ENCODE measurements at places on chromosomes 7 and 10. TPM values are rescaled to one million over a fixed set of nuclear protein-coding genes. Genes with fewer than 3 reads are reported as not detected.

DNA sequence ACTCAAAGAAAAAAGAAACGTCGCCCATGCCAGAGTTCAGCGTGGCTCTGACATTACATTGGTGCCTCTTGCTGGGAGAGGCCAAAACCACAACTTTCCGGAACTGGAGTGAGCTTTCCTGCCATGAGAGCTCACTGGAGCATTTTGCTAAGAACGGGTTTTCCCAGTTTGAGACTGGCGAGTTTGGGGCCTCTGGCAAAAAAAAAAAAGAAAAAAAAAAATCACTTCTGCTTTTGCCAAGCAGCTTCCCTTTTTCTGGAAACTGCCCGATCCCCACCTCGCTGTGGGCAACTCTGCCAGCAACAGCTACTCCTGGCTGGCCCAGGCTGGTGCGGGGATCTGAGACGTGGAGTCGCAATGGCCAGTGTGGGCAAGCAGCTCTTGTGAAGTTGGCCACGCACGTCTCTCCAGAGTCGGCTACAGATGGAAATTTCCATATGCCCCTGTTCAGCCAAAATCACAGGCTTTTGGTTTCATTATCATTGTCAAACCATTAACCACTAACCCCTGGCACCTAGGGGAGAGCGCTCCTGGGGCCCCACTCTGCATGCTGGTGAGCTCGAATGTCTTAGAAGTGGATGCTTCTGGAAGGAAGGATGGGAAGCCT lies 25.7 kb downstream of the PRKAG2 start:
- DNase-seq, result no peak
- H3K4me3 ChIP-seq, result no peak overlapping the region
- H3K36me3 ChIP-seq, result no peaks in the 10 kb centered on the region
- H3K4me1 ChIP-seq, result peaks cover 10% of the 10 kb centered on the region
- no peaks in the 10 kb centered on the region for H3K27me3 ChIP-seq
- H3K27ac ChIP-seq, result no peak overlapping the region

GRCh38 chr7:70492625-70493024 lies 639.3 kb upstream of the GALNT17 start:
- peaks cover 8% of the 10 kb centered on the region for H3K4me1 ChIP-seq
- peak; percentile 67 for DNase-seq
- H3K4me3 ChIP-seq, result no peak overlapping the region
- peaks cover 5% of the 10 kb centered on the region for H3K36me3 ChIP-seq

DNA sequence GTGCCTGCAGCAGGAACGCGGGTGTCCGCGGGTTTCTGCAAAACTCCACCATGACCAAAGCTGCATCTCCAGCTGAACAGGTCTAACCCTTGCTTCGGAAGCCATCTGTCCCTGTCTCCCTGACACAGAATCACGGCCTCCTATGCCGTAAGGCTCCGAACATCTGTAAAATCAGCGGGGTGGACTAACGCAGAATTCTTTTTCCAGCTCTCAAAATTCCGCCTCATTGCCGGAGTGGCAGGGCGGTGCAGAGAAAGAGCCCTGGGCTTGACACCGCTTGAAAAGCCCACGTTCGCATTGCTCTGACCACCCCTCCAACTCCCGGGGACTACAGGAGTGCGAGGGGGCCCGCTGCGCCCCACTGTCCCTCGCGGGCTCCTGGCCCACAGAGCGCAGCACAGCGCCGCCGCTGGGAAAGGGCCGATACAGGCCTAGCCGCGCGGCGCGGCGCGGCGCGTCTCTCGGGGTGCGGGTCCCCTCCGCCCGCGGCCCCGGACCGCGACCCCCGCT lies 409 bp downstream of the DNMBP start:
- H3K4me3 ChIP-seq, result peak overlapping the region; percentile 77
- no peak for DNase-seq
- peak overlapping the region; percentile 75 for H3K27ac ChIP-seq
- peaks cover 10% of the 10 kb centered on the region for H3K4me1 ChIP-seq

DNA sequence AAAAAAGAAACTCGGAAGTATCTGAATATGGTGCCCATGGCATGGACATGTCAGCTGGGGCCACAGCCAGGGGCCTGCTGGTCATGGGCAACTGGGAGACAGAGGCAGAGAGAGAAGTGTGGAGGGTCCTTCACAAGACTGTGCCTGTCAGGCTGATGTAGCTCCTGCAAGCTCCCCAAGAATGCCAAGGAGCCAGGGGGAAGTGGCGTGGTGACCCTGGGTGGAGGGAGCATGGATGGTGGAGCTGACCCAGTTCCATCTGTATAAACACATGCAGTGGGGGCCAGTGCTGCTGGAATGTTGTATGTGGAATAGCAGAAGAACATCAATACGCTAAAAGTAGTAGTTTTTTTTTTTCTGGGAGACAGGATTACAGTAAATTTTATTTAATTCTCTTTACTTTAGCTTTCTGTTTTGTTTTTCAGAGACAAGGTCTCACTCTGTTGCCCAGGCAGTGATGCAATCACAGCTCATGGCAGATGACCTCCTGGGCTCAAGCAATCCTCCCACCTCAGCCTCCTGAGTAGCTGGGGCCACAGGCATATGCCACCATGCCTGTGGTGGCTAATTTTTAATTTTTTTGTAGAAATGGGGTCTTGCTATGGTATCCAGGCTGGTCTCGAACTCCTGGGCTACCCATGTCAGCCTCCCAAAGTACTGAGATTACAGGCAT lies 10.5 kb upstream of the ZMIZ2 start:
- no peaks in the 10 kb centered on the region for H3K4me1 ChIP-seq
- no peak overlapping the region for H3K4me3 ChIP-seq
- no peaks in the 10 kb centered on the region for H3K36me3 ChIP-seq
- no peak overlapping the region for H3K27ac ChIP-seq

DNA sequence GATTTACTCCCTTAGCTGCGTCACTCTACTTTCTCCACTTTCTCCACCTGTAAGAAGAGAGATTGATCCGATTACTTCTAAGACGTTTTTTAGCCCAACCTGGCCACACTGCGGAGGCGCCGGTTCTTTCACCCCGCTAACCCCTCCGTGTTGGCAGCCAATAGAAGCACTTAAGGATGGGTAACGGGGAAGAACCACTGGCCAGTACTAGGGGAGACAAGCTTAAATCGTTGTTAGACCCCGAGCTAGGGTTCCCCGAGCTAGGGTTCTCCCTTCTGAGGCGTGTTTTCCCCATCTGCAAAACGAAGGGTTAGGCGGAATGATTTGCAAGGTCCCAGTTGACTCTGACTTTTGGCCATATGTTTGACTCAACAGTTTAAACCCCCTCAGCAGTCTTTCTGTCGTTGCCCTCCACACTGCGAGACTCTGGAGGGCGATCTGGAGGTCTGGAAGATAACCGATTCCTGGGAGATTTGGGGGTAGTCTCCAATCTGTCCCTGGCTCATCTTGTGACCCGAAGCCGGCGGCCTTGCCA lies 644 bp downstream of the UMAD1 start:
- peaks cover 3% of the 10 kb centered on the region for H3K4me1 ChIP-seq
- peak overlapping the region; percentile 91 for H3K27ac ChIP-seq
- peak overlapping the region; percentile 90 for H3K4me3 ChIP-seq
- no peaks in the 10 kb centered on the region for H3K36me3 ChIP-seq
- no peak for DNase-seq

DNA sequence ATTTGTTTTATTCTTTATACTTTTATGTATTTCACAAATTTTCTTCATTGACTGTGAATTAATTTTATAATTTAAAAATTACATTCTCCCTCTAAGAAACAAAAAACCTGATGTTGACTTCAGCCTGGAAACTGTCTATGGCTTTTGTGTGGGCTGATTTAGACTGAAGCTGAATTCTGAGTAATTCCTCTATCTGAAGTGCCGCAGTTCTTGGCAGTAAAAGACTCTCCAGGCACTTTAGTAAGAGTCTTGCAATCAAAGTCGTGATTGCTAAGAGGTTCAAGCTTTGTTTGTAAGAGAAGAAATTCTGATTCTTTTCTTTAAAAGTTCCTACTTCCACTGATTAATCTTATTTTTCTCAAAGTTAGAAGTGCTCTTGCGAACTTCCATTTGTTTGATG lies 3.4 kb upstream of the CEP41 start:
- H3K36me3 ChIP-seq, result no peaks in the 10 kb centered on the region
- no peaks in the 10 kb centered on the region for H3K27me3 ChIP-seq
- H3K4me1 ChIP-seq, result peaks cover 25% of the 10 kb centered on the region
- H3K27ac ChIP-seq, result peak overlapping the region; percentile 79
- H3K4me3 ChIP-seq, result no peak overlapping the region

GRCh38 chr10:66931949-66932343 lies 6.1 kb downstream of the LRRTM3 start:
- peak overlapping the region; percentile 14 for H3K4me3 ChIP-seq
- no peak for DNase-seq
- peak overlapping the region; percentile 59 for H3K27ac ChIP-seq
- no peaks in the 10 kb centered on the region for H3K36me3 ChIP-seq

DNA sequence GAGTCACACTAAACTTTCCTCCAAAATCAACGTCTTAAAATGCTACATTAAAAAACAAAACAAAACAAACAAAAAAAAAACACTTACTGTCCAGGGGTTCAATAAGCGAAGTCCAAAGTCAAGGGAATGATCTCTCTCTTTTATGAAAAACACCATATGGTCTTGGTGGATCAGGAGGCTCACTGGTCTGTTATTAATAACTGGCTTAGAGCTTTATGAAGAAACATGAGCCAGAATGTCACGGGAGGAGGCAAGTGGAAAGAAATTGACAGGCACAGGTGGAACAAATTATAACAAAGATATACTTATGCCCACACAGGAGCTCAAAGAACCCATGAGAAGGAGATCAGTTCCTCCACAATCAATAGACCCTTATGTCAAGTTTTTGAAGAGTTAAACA lies at the start of gene MRLN:
Gene MRLN, minus strand, starts transcription at position 189 of the 400 bp plus-strand sequence.
- no peak within 1 kb of the TSS for H3K27ac ChIP-seq
- no peak for DNase-seq
- H3K4me3 ChIP-seq, result no peak within 1 kb of the TSS
- no peaks in the 10 kb centered on the region for H3K27me3 ChIP-seq

Gene FAM25C
- not detected for polyA plus RNA-seq

Data from spinal cord (tissue), 10 donors.